CD8-positive, alpha-beta memory T cell (primary cell): ENCODE measurements at places on chromosomes 3 and 15.

- H3K27me3 ChIP-seq, result peaks cover 6% of the 10 kb centered on the region
- H3K4me1 ChIP-seq, result no peaks in the 10 kb centered on the region
- H3K4me3 ChIP-seq, result no peak overlapping the region
- no peak overlapping the region for H3K27ac ChIP-seq
Measured at GRCh38 chr3:173395073-173395411, 2.5 kb upstream of the NLGN1 start.

- H3K27ac ChIP-seq, result no peak overlapping the region
- DNase-seq, result no peak
- H3K4me3 ChIP-seq, result no peak overlapping the region
- H3K27me3 ChIP-seq, result no peaks in the 10 kb centered on the region
Measured at GRCh38 chr3:197216914-197217313, 81.5 kb downstream of the DLG1 start.

DNA sequence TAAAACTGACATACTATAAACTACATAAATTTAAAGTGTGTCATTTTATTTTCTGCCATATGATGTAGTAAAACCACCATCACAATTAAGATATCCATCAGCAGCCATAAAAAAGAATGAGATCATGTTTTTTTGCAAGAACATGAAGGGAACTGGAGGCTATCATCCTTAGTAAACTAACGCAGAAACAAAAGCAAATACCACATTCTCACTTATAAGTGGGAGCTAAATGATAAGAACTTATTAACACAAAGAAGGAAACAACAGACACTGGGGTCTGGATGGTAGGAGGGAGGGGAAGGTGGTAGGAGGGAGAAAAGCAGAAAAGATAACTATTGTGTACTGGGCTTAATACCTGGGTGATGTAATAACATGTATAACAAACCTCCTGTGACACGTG lies 24.6 kb downstream of the CCDC14 start:
- no peaks in the 10 kb centered on the region for H3K4me1 ChIP-seq
- no peak overlapping the region for H3K27ac ChIP-seq
- H3K27me3 ChIP-seq, result no peaks in the 10 kb centered on the region
- no peak overlapping the region for H3K4me3 ChIP-seq
- no peak for DNase-seq
- H3K36me3 ChIP-seq, result no peaks in the 10 kb centered on the region

GRCh38 chr3:115281697-115282675 lies 134.9 kb upstream of the ZBTB20 start:
- no peaks in the 10 kb centered on the region for H3K36me3 ChIP-seq
- no peak for DNase-seq
- H3K4me3 ChIP-seq, result no peak overlapping the region
- H3K27me3 ChIP-seq, result no peaks in the 10 kb centered on the region
- H3K27ac ChIP-seq, result no peak overlapping the region

DNA sequence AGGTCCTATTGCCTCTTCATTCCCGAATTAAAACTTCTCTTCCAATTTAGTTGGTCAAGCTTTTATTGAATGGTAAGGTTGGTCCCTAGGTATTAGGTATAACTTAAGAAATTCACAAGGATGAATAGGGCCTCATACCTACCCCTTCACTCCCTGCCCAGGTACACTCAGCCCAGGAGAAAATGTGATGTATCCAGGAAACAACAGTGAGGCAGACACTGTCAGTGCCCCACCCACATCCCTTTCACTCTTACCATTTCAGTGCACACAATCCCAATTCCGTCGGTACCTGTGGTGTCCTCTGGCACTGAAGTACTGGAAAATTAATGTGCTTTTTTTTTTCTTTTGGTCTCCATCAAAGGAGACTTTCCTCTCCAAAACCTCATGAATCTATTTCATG lies 10.5 kb upstream of the C3orf49 start:
- no peak overlapping the region for H3K4me3 ChIP-seq
- no peaks in the 10 kb centered on the region for H3K4me1 ChIP-seq
- no peaks in the 10 kb centered on the region for H3K27me3 ChIP-seq
- no peaks in the 10 kb centered on the region for H3K36me3 ChIP-seq
- no peak for DNase-seq
